ENCODE measurements at places on chromosomes 2 and 18.

- DNase-seq: no peak
Measured at GRCh38 chr2:46836295-46837111, 79.1 kb downstream of the MCFD2 start.

GRCh38 chr2:74233648-74234047 is 35.2 kb downstream of the MTHFD2 start:
- DNase-seq: no peak

DNA sequence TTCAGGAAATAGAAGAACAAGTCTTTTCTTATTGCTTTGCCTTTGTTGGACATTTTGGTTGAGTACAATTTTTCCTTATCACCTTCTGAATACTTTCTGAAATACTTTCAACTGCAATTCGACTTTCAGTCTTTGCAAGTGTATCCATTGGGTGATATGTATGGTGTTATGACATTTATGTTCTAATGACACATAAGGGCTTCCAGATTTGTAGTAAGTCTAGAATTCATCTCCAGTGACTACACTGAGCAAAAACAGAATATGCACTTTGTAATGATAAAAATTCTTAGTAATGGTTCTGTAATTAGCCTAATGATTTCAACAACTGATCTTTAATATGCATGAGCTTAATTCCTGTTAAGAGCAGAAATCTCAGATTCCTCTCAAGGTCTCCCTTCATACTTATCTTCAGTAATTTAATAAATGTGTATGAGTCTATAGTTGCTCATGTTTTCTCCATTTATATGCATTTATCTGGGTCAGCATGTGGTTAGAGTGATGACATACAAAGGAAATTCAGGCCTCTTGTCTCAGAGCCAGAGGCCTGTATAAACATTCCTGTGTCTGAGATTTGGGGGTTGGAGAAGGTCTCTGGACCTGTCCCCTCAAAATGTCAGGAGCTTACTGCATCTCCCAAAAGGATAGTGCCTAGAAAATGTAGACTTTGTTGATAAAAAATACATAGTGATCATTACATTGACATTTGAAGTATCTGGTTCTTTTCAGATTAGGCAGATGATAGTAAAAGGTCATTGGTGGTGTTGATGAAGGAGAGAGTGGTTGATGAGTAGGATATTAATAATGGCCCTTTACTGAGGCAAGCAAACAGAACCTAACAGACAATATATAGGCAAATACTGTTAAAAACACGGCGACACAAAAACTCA is 114.9 kb downstream of the QPCT start:
- DNase-seq: peak; percentile 16

- no peak for DNase-seq
Measured at GRCh38 chr2:31535768-31536167, 45.0 kb downstream of the SRD5A2 start.

- no peak for DNase-seq
Measured at GRCh38 chr2:201208563-201209252, 25.8 kb downstream of the CASP10 start.

- DNase-seq: no peak
Measured at GRCh38 chr2:230000118-230000841, 68.4 kb downstream of the SLC16A14 start.

Measured in CD4-positive, alpha-beta T cell treated with Interleukin-17A for 1 hour (primary cell).